ENCODE measurements at places on chromosomes 5 and 9. TPM values are rescaled to one million over a fixed set of nuclear protein-coding genes. Genes with fewer than 3 reads are reported as not detected.

GRCh38 chr5:149656576-149657182 lies 73.4 kb upstream of the PPARGC1B start:
- peak; percentile 40 for DNase-seq

- no peak for DNase-seq
Measured at GRCh38 chr9:71245651-71246050, 124.2 kb upstream of the TRPM3 start.

- peak; percentile 29 for DNase-seq
Measured at GRCh38 chr5:3595006-3595961, at the start of gene IRX1. Gene IRX1 (plus strand): TSS chr5:3595832. CDS start chr5:3596106, 274 bp downstream.

DNA sequence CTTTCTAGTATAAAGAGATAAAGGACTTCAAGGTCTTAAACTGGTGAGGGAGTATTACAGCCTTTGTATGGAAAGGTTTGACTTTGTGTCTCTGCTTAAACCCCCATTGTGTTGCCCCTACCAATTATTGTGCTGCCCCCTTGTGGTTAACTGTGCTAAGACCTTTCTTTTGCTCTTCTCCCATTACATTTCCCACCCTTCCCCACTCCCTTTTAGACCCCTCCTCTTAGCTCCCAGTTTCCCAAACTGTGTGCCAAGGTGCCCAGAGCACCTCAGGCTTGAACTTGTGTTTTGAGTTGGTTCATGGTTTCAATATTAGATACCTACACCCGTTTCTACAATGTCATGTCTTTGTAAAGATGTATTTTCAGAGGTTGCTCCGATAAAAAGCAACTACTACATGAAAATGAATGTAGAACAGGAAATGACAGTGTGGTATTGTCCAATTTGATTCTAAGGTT lies 2.9 kb downstream of the JAK2 start:
- DNase-seq, result peak; percentile 65

- no peak for DNase-seq
Measured at GRCh38 chr9:31824860-31825259, 559.6 kb upstream of the ACO1 start.

GRCh38 chr9:129570450-129571297 lies 50.2 kb downstream of the C9orf50 start:
- peak; percentile 83 for DNase-seq

DNA sequence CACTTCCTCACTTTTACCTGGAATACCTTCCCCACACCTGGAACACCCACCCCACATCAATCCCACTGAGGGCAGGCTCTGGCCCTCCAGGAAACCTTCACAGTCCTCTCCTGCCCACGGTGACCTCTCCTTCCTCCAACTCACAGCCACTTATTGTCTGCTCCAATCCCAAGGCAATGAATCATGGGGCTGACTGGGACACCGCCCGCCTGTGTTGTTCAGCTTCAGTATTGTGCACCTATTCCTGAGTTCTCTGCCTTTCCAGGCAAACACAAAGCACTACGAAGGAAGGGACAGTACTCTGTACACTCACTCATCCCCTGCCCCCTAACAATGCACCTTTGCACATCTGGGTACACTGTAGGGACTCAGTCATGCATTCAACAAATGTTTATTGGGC lies 7.3 kb downstream of the PCDH1 start:
- DNase-seq, result peak; percentile 44

- DNase-seq, result peak; percentile 84
Measured at GRCh38 chr5:1374679-1375055, 29.8 kb upstream of the CLPTM1L start.

- no peak for DNase-seq
Measured at GRCh38 chr5:11863911-11864310, 40.3 kb downstream of the CTNND2 start.

- peak; percentile 34 for DNase-seq
Measured at GRCh38 chr5:82720213-82721086, 356.7 kb downstream of the TMEM167A start.

- DNase-seq, result no peak
Measured at GRCh38 chr5:149388498-149389190, 9.6 kb upstream of the IL17B start.

- no peak for DNase-seq
Measured at GRCh38 chr5:126172812-126173211, 250.4 kb upstream of the GRAMD2B start.

DNA sequence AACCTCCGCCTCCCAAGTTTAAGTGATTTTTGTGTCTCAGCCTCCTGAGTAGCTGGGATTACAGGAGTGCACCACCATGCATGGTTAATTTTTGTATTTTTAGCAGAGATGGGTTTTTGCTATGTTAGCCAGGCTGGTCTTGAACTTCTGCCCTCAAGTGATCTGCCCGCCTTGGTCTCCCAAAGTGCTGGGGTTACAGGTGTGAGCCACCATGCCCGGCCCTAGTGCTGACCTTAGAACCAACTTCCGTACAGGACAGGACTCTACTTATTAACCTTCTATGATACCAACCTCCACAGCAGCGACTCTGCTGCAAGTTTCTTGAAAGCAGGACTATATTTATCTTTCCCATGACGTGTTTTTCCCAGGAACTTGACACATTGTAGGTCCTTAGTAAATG lies 176.9 kb downstream of the RGS3 start:
- DNase-seq, result no peak

GRCh38 chr5:165304193-165304827 lies 1798.9 kb downstream of the MAT2B start:
- DNase-seq, result no peak

SPARC gene
- 3,811 TPM for total RNA-seq

TRIM36 gene
- 18.9 TPM for total RNA-seq

CDH10 gene
- total RNA-seq, result 0.53 TPM

GPSM1 gene
- total RNA-seq, result 92.9 TPM

SLC34A3 gene
- total RNA-seq, result 1.6 TPM

ARL10 gene
- not detected for total RNA-seq

NUDT2 gene
- 67.4 TPM for total RNA-seq

GNA14 gene
- not detected for total RNA-seq
